ENCODE measurements at places on chromosomes 4 and X.
A peak's percentile ranks its signal among the peaks of the same experiment; 100 is the strongest.

DNA sequence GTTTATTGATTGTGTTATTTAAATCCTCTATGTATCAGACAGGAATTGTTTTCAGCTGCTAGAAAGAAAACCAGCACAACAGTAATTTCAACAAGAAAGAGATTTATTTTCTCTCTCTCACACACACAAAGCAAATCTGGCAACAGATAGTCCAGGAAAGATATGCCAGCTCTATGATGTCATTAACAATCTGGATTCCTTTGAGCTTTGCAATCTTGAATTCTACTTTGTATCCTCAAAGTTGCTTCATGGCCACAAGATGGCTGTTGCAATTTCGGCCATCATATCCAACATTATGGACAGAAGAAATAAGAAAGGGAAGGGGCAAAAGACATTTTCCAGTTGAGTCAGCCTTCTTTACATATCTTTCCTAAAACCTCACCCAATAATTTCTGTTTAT, 19.8 kb upstream of the FMR1 start:
- DNase-seq: no peak

DNA sequence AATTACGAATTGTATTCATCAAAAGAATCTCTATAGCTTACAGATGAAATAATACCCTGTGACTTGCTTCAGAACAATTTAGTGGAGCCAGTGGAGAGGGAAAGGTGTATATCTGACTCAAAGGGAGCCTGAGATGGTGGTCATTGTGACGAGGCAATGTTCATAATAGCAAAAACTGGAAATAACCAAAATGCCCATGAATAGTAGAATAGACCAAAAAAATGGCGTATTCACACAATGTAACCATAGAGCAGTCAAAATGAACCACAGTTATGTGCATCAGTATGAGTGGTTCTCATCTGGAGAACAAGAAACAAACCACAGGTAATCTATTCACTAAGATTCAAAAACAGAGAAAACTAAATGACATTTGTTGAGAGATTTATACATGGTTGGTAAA, 125.3 kb upstream of the CLNK start:
- no peak for DNase-seq

- no peak for DNase-seq
Observed at GRCh38 chrX:44829832-44830231, 14.0 kb upstream of the DUSP21 start.

DNA sequence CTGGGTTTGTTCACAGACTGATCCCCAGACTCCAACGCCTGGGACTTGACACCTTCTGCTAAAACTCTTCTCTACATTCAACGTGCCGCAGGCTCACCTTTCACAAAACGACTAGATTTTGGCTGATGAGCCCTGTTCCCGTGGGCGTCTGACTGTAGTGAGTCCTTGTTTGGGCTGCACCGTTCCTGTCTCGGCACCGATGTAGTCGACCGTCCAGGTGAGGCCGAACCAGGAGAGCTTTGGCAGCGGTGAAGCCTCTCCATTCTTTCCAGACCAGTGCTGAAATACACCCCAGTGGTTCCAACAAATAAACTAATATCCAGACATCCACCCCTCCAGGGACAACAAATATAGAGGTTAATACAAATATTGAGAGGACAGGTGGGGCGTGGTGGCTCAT, 45.0 kb upstream of the TLR3 start:
- no peak for DNase-seq

DNA sequence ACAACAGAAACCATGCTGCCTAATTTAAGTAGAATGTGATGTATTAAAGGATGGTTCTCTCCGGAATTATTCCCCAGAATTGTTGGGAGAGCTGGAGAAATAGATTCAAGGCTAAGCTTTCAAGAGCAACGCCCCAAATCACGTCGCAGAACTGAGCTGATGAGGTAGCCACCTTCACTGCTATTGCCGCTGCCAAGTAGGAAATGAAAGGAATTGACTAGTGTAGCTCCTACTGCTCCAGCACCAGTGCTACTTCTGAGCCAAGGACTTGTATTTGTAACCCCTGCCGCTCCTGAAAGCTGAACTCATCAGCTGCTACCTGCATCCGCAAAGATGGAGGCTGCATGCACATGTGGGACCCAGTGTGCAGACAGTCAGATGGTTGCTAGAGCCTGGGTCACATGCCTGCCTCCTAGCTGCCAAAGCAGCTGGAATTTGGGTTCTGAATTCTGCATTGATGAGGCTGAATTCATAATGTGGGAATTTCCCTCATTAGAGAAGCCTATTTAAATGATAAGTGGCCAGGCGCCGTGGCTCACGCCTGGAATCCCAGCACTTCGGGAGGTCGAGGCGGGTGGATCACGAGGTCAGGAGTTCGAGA, 173.9 kb downstream of the PDGFRA start:
- no peak for DNase-seq

DNA sequence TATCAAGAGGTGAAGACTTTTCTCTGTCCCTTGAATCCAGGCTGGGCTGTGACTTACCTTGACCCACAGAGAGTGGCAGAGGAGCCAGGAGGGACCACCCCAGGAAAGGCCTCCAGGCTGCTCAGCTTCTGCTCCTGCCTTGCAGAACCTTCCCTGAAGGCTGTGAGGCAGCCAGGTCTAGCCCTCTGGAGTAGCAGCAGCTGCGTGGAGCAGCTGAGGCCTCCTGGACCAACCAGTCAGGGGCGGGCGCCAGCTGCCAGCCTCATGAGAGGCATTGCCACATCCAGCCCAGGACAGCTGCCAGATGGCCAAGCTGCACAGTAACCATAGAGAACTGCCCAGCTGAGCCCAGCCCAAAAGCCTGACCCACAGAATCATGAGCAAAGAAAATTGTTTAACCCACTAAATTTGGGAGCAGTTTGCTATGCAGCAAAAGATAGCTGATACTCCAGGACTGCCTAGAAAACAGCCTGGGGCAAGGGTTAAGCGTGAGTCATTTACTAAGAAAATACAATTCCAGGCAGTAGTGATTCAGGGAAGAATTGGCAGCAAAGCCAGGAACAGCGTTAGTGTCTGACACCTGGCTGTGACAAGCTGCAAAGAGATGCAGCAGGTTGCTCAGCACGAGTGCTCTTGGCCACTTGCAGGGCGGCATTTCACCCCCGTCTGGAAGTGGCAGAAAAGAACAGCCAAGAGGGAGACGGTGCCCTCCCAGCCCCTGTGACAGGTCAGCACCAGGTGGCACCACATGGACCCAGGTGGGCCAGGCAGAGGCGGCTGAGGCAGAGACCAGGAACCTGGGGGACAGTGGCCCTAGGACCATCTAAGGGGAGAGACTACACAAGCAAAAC, 14.7 kb upstream of the PDE6B start:
- DNase-seq: no peak

DNA sequence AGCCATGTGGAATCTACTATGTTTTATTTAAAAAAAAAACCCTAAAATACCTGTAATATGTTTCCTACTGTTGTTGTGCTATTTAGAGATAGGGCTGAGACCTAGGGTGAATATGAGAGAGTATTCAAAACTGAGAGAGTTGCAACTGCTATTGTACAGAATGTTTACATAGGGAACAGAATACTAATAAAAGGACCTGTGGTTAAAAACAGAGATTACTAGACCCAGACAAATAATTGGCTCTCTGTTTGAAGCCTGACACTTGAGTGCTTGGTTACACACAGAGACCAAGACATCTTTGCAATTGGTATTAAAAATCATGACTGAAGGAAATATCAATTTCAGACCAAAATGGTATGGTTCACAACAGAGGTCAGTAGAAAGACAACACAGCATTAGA, 278.9 kb upstream of the GIMD1 start:
- no peak for DNase-seq

DNA sequence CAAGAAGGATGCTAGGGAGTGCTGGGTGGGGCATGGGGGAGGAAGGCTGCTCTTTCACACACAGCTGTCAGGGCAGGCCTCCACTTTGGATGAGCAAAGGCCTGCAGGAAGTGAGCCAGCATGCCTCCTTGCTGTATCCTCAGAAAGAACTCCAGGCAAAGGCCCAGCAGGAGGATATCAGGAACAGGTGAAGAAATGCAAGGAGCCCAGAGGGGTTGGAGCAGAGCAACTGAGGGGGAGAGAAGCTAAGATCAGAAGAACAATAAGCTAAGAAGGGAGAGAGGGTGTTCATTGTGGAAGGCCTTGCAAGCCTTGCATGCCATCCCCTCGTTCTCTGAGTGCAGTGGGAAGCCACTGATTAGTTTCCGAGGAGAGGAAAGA, 115.1 kb downstream of the CAMK2D start:
- no peak for DNase-seq

DNA sequence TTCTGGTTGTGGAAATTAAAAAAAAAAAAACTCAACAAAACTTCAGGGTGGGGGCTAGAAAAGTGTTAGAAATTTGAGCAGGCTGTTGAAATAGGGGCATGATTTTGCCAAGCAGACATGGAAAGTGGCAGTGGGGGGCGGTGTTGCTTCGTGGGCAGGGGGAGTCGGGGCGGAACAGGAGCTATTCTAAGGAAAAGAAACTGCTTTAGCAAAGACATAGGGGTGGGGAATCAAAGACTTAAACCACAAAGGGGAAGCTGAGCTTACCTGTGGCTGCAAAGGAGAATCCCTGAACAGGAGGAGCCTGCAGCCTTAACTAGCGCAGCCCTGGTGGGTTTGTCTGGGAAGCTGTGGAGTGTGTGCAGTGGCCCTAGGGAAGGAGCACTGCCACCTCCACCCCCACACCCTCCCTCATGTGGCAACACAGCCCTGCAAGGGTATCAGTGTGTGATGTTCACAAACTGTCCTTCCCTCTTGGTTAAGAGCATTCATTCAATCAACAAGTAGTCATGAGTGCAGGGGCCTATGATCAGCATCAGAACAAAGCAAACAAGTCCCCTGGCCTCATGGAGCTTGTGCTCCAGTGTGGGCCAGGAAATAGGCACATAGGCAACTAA, 20.5 kb downstream of the SEL1L3 start:
- DNase-seq: peak; percentile 53

DNA sequence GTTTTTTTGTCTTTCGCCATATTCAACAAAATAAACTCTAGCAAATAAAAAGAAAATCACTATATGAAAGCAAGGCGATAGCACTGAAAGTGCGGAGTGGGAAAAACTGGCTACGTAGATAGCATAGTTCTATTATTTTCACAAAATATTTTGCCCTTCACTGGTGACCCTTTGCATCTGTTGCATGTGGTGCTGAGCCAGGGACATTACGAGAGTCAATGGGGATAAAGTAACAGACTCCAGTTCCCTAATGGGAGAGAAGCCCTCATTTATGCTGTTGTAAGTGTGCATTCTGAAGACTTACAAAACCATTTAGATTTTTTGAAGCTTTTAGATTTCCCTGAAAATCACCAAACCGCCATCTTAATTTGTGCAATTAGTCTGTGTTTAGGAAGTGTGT, 501.6 kb downstream of the PPARGC1A start:
- no peak for DNase-seq

GRCh38 chr4:10115271-10115796, 1.3 kb downstream of the WDR1 start:
- DNase-seq: no peak

DNA sequence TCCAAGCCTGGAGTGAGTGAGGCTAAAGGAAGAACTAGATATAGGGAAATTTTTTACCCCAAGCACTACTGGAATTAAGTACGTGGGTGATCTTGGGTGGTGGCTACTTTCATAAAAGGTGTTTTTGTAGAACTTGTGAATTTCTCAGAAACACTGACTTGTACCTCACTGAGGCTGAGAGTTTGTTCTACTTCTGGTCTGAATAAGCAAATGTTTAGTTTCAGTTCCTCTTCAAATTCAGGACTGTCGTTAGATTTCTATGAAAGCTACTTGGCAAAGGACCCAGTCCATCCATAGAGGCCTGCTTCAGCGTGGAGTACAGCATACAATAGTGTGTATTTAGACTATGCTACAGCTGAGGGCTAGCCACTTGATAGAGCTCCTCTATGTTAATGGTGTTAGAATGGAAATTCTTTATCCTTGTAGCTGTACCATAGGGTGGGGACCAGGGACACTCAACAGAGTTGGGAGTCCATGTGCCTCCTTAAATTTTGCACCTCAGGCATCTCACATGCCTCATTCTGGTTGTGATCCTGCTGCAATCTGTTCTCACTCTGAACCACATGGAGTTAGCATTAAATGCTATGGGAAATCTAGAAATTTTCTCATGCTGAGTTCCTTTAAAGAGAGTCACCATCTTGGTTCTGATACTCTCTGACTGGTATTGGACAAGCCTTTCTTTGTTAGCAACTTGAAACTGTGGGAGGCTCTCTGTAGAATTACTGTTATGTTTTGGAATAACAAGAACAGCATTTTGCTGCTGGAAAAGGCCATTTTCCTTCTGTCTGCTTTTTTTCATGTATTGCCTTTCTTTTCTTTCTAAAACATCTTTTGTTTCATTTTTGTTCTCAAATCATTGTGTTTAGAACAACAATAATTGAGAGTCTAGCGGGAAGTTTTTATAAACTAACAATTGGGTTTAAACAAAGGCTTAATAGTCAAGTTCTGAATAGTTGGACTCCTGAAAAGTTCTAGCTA, 86.8 kb downstream of the PDGFRA start:
- DNase-seq: no peak

DNA sequence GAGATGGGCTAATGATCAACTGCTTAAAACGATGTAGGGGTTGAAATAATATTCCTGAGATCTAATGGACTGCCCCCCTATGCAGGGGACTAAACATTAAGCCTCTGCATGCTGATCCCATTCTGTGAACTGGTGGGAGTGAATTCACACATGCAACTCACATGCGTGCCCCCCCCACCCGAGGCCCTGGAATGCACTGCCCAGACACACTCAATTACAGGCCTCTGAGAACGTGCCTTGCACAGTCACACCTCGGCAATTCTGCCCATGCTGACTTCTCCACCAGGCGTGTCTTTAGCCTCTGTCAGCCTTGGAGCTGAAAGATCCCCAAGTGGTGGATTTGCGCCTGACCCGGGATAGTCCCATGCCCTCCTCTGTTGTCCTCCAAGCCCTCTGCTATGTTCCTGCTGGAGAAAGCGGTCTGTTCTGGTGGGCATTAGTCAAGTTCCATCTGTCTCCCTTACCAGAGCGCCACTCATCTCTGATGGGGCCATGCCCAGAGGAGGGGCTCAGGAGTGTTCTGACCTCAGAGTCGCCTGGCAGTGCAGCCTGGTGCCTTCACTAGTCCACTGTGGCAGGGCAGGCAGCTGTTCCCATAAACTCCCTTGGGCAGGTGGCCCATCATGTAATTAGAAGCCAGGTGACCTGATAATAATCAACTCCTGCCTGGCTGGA, 86.5 kb downstream of the DRD5 start:
- no peak for DNase-seq

- no peak for DNase-seq
Observed at GRCh38 chr4:2008671-2008920, 178 bp downstream of the NELFA start.

DNA sequence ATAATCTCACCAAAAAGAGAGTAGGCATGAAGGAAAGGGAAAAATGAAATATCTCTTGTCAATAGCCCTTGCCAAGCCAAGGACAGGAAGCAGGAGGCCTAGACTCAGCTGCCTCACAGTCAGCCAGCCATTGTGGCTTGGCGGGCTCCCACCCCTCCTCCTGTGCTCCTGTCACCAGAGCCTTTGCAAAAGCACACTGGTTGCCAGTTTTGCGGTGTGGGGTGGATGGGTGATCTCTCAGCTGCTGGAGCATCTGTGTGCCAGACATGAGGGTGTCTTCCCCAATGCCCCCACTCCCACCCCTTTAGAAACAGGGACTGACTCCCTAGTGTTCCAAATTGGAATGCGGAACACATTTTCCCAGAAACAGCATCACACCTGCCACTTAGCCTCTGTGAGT, 26.1 kb downstream of the ARHGEF6 start:
- DNase-seq: no peak

GRCh38 chr4:119873132-119873531, 193.5 kb downstream of the MAD2L1 start:
- DNase-seq: no peak

- DNase-seq: peak; percentile 46
Observed at GRCh38 chrX:40108959-40109287, 11.2 kb upstream of the BCOR start.

- no peak for DNase-seq
Observed at GRCh38 chr4:138740816-138741745, 274.5 kb upstream of the NOCT start.

All from CD4-positive, alpha-beta T cell treated with Interleukin-21 for 1 hour (primary cell).